Neural crest cell (in vitro differentiated cells): ENCODE measurements at places on chromosomes 11 and 22. TPM values are rescaled to one million over a fixed set of nuclear protein-coding genes. Genes with fewer than 3 reads are reported as not detected.

DNA sequence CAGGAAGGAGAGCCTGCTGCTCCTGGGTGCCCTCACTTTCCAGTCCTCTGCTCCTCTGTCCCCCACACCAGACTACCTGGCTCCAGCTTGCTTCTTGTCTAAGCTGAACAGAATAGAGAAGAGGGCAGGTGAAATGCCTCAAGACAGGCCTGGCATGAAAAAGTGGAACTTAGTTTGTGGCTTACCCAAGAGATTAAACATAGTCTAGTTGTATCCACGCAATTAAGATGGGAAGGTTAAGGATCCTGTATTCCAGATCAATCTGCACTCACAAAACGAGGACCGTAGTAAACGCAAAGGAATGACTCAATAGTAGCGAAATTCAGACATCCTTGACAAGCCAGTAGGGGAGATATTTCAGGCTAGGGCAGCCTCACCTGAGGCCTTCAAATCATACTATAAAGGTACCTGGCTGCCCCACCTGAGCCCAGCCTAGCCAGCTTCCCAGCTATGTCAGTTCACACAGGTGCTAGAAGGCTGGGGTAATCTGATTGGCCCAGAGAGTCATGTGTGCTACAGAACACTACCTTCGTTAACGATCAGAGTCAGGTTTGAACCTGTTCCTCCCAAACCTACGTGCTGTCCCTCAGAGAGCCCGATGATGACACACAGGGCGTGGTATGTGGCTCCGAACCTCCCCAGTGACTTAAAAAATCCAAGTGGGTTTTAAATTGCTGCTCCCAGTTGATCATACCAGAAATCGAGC is 46.5 kb downstream of the AHNAK start:
- no peak for DNase-seq

DNA sequence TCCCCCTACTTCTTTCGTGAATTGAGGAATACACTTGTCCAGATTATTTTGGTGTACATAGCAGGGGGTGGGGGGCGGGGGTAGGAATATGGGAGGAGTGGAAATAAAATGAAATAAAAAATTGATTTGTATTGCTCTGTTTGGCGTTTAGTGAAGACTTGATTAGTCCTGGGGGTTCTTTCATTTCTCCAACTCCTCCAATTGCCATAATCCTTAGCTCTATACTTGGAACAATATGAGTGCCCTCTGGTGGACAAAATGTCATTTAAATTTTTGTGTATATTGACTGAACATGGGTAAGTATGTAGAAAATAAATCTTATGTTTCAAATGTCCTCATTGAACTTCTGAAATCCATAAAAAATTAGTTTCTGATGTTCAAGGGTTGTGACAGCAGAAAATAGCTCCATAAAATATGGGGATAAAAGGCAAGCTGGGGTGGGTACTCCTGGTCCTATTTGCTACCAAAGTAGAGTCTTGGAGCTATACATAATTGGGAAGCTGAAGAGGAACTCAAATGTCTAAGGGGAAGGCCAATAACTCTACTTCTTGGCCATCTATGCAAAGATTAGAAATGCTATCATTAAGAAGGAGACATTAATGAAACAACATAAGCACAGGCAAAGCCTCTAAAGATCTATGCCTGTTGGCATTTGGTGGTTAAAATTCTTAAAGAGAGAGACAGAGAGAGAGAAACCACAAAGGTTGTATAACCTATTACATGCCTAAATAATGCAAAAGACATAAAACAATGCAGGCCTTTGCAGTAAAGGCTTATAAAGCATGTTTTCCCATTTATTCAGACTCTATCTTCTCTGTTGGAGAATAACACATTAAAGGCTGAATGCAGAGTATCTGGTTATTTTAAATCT is 421.6 kb downstream of the METTL15 start:
- no peak for DNase-seq

DNA sequence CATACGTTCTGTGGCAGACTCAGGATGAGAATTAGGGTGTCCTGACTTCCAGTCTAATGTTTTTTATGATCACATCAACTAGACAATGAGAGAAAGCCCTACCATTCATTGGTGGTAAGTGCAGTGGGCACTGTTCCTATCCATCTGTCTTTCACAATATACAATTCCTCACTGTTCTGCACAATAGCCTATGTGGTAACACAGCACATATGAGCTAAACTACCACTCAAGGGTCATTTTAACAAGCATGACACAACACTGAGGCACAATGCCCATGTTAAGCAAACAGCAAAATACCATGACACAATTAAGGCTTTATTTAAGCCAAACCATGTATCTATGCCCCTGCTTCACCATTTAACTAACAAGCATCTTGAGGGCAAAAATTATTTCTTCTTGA is 52.3 kb downstream of the SIK3 start:
- DNase-seq: no peak

DNA sequence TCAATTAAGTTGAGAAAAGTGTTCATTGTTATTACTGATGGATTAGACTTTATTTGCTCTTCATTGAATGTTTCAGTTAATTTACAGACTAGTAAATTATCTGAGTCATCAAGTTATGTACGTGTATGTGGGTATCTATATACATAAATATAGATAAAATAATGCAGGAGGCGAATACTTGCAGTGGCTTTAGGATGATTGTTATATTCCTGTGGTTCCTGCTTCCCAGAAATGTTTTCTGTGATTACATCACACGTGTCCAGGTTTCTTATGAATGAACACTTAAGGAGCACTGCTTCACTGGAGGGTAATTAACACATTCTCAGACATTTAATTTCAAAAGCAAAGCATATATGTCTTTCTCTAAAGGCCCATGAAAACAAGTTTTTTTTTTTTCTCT is 28.4 kb downstream of the YAP1 start:
- DNase-seq: no peak

DNA sequence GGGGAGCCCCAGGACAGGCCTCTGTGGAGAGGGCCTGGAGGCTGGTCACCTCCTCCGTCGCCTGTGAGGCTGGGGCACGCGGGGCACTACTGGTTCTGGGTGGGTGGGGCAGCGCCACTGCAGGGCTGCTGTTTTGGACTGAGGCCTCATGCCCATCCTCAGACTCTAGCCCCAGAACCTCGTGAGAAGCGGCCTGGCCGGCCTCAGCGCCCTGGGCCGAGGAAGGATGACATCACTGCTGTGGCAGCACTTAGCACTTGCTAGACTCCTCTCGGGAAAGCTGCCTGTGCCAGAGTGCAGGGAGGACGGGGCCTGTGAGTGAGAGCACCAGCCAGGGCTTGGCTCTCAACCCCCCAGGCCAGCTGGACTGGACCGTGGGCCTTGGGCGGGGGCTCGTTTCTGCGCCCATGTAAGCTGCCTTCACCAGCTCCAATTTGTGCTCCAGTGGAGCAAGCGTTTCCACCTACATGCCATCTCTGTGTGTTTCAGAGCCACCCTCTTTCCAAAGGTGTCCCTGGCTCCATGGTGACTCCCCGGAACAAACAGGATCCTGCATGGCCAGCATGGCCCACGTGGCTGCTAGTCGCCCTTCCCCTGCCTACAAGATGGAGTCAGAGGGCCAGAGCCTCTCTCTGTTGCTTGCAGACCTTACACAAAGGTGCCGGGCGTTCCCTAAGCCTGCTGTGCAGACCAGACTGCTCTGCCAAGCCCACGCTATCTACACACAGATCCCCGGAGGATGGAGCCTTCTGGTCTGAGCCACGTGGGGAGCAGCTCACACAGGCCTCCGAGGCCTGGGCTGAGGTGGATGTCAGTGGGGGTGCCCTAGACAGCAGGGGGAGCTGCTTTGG is 102.9 kb downstream of the CTTN start:
- no peak for DNase-seq

Gene RASSF10
- 6.0 and 6.4 TPM in 2 replicates for total RNA-seq

Gene CCDC87
- 0.93 and 1.1 TPM in 2 replicates for total RNA-seq
